Lung (tissue), 17 donors: ENCODE measurements at places on chromosomes 16 and 17. TPM values are rescaled to one million over a fixed set of nuclear protein-coding genes. Genes with fewer than 3 reads are reported as not detected.

- no peak overlapping the region for H3K27ac ChIP-seq
- DNase-seq, result no peak
- H3K4me1 ChIP-seq, result peaks cover 24% of the 10 kb centered on the region
Measured at GRCh38 chr17:43011728-43012472, 5.3 kb downstream of the IFI35 start.

DNA sequence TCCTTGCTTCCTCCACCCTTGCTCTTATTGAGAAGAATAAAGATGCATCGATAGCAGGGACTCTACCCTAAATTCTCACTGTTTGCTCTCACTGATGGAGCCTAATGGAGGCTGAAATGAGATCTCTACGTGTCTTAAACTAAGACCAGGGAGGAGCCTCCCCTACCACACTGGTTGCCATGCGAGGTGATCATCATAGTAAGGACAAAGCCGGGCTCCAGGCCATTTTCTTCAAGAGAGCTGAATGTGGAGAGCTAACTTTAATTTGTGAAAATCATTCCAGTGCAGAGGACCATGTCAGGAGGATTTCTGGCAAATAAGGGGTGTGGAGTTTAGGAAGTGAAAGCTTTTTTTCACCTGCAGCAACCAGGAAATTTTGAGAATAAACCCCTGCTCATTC lies 5.6 kb downstream of the CDH11 start:
- peaks cover 5% of the 10 kb centered on the region for H3K27me3 ChIP-seq
- H3K4me1 ChIP-seq, result no peaks in the 10 kb centered on the region
- H3K27ac ChIP-seq, result no peak overlapping the region
- H3K36me3 ChIP-seq, result peaks cover 47% of the 10 kb centered on the region
- no peak for DNase-seq

The HCRT gene
- not detected for polyA plus RNA-seq

DNA sequence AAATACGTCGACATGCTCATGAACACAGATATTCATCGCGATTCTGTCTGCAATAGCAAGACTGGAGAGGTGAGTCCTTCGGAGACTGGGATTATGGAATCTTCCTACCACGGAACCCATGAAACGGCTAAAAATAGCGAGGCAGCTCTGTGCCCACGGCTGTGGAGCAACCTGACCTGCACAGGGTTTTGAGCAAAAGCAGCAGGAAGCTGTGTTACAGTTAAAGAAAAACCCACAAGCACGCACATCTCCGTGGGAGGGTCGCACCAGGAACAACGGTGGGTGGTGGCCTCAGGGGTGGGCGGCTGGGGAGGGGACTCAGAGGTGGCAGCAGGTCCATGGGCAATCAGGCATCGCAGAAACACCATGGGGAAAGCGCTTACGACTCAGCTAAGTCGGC lies 24.8 kb downstream of the SLC38A10 start:
- H3K27ac ChIP-seq, result no peak overlapping the region
- DNase-seq, result no peak
- no peak overlapping the region for H3K4me3 ChIP-seq
- no peaks in the 10 kb centered on the region for H3K4me1 ChIP-seq

The ABCC6 gene
- 10.0 TPM for polyA plus RNA-seq

DNA sequence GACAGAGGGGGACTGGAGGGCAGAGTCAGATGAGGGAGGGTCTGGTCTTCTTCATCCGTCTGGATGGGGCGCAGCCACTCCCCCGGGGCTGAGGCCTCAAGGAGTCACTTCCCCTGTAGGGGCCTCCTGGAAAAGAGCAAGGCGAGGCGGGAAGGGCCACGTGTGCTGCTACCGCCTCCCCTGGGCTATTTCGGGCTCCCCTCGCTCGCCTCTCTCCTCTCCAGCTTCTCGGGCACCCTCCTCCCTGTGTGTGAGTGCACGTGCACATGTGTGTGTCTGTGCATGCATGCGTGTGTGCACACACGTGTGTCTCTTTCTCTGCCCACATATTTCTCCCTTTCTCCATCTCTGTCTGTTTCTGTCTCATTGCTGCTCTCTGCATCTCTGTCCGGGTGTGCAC lies 10.1 kb downstream of the GSG1L start:
- H3K4me3 ChIP-seq, result no peak overlapping the region
- no peaks in the 10 kb centered on the region for H3K4me1 ChIP-seq
- no peaks in the 10 kb centered on the region for H3K36me3 ChIP-seq
- no peak overlapping the region for H3K27ac ChIP-seq
- H3K27me3 ChIP-seq, result no peaks in the 10 kb centered on the region
- no peak for DNase-seq

DNA sequence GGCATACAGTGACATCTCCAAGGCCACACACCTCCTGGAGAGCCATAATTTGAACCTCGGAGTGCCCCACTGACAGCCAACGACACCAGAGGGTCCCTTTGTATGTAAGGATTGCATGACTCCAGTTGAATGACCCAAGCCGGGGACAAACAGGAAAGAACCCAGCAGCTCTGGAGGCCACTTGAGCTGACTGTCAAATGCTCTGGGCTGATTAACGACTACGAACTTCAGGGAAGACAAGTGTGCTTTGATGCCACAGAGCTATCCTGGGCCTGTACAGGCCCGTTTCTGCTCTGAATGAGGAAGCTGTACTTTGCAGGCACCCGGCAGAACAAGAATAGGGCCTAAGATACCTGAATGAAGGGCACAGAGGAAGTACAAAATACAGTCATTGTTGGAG lies 404.6 kb downstream of the SLC39A11 start:
- no peaks in the 10 kb centered on the region for H3K27me3 ChIP-seq
- no peak overlapping the region for H3K4me3 ChIP-seq
- H3K27ac ChIP-seq, result no peak overlapping the region

DNA sequence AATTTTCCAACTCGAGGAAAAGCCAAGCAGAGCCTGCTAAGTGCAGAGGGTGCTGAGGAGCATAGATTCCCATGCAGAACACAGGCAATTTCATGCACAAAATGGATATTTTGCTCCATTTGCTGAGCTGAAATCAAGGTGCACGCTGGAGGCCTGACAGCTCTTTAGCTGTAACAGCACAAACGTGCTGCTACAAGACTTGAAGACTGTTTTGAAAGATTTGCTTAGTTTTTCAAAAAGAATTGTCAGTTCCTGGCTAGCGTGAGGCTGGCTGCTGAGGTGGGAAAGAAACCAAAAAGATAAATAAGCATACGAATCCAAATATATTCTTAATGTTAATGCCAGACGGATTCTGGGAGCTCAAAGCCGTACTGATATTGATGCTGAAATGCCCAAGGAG lies 309.0 kb upstream of the MAF start:
- no peak for DNase-seq
- no peak overlapping the region for H3K4me3 ChIP-seq
- no peaks in the 10 kb centered on the region for H3K27me3 ChIP-seq
- H3K4me1 ChIP-seq, result no peaks in the 10 kb centered on the region
- H3K27ac ChIP-seq, result no peak overlapping the region

The PRSS53 gene
- polyA plus RNA-seq, result 2.3 TPM

DNA sequence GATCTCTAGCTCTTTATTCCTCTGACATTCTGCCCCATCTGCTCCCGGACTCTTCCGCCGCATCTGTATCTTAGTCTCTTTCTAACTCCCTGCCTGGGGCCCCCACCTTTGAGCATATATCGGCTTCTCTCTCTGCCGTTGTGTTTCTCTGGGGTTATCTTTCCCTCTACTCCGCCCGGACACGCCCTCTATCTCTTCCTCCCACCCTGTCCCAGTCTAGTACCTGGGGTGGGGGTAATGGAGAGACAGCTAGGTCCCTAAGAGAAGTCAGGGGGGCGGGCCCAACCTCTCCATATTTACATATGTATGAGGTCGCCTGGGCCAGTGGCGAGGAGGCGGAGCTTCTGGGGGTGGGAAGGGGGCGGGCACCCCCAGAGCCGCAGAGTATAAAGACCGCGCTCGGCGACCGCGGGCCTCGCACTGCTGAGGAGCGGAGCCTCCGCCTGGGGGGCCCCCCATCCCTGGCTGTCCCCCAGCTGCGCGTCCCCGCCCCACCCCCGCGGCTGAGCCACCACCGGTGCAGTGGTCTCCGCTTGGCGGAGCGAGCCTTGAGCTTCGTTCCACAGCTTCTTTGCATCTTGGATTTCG lies at the start of gene ATP1B2:
Gene ATP1B2 (plus strand): TSS at position 418 of the 588 bp plus-strand sequence. CDS start 593 bp downstream, outside the sequence.
- H3K4me1 ChIP-seq, result peaks cover 5% of the 10 kb centered on the region
- H3K4me3 ChIP-seq, result no peak within 1 kb of the TSS
- H3K27ac ChIP-seq, result no peak within 1 kb of the TSS
- no peaks in the 10 kb centered on the region for H3K27me3 ChIP-seq

GRCh38 chr16:21326459-21326858 lies 48.4 kb upstream of the CRYM start:
- H3K36me3 ChIP-seq, result no peaks in the 10 kb centered on the region
- no peaks in the 10 kb centered on the region for H3K4me1 ChIP-seq
- no peak overlapping the region for H3K27ac ChIP-seq
- no peak overlapping the region for H3K4me3 ChIP-seq

The CTRB2 gene
- 0.65 TPM for polyA plus RNA-seq

The TP53TG3B gene
- not detected for polyA plus RNA-seq

DNA sequence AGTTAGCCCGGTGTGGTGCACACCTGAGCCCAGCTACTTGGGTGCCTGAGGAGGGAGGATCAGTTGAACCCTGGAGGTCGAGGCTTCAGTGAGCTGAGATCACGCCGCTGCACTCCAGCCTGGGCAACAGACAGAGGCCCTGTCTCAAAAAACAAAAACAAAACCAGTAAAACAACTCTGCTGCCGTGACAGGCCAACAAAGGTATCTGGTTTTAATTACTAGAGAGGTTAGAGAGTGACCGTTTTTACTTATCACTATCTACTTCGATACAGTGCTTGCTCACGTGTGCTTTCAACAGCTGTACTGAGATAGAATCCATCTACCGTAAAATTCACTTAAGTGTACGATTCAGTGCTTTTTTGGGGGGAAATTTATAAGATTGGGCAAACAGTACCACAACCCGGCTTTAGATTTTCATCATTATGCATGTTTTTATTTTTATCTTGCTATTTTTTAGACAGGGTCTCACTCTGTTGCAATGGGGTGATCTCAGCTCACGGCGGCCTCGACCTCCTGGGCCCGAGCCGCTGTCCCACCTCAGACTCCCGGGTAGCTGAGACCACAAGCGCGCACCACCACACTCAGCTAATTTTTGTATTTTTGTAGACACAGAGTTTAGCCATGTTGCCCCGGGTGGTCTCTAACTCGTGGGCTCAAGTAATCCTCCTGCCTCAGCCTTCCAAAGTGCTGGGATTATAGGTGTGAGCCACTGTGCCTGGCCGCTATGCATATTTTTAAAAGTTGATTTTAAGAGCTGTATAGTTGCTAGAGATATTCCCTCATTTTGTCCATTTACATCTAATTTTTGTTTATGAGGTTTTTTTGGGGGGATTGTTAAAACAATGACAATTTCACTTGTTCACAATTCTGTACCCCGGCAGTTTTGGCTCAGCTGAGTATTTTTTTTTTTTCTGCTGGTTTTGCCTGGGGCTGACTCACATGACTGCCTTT lies 30.9 kb downstream of the SERPINF1 start:
- H3K4me1 ChIP-seq, result no peaks in the 10 kb centered on the region
- H3K27me3 ChIP-seq, result no peaks in the 10 kb centered on the region
- no peak for DNase-seq
- H3K36me3 ChIP-seq, result no peaks in the 10 kb centered on the region
- no peak overlapping the region for H3K4me3 ChIP-seq

DNA sequence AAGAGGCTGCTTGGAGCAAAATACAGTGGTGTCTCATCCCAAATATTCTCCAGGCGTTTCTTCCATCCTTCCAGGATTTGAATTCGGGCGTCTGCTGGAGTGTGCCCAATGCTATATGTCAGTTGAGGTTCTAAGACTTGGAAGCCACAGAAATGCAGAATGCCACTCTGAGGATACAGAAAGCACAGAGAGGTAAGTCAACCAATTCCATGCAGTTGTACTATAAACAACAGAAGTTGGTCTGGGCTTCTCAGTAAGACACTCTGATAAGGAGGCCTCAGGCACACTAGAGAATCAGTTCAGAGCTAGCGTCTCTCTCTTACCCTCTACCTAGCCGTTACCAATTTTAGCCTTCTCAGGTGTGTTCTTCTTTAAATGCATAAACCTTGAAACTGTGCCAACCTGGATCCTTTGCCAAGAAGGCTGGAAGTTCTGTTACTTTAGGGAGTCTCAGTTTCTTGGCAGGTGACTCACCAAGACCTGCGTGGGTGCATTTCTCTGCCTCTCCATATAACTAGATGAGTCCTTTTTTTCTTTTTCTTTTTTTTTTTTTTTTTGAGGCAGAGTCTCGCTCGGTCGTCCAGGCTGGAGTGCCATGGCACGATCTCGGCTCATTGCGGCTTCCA lies 15.1 kb downstream of the NQO1 start:
- H3K4me1 ChIP-seq, result no peaks in the 10 kb centered on the region
- peaks cover 12% of the 10 kb centered on the region for H3K36me3 ChIP-seq
- no peak overlapping the region for H3K4me3 ChIP-seq

The ADGRG1 gene
- polyA plus RNA-seq, result 18.9 TPM

The CA7 gene
- not detected for polyA plus RNA-seq
